ENCODE measurements at places on chromosomes 2 and 18.
A peak's percentile ranks its signal among the peaks of the same experiment; 100 is the strongest.

DNA sequence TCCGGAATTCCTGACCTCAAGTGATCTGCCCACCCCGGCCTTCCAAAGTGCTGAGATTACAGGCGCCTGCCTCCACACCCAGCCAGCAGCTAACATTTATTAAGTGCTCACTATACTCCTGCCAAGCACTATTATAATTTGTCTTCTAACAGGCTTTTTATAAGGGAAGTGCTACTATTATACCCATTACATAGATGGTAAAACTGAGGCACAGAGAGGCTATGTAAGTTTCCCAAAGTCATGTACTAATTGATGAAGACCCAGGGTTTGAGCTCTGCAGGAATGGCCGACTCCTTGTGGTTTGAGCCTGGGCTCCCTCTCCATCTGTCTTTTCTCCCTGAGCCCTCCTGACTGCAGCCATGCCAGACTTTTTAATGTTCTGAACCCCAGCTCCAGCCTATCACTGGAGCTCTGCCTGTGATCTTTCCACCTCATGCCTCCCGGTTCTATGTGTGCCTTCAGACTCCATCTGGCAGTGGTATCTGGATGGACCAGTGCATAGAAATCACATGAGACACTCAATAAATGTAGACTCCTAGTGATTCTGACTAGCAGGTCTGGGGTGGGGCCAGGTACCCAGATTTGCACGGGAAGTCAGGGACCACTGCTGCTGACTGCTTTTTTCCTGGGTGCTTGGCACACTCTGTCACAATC lies 197.1 kb downstream of the NEDD4L start:
- H3K36me3 ChIP-seq, result peaks cover 3% of the 10 kb centered on the region
- H3K27me3 ChIP-seq, result no peaks in the 10 kb centered on the region
- H3K4me3 ChIP-seq, result no peak overlapping the region
- DNase-seq, result no peak
- no peaks in the 10 kb centered on the region for H3K4me1 ChIP-seq

DNA sequence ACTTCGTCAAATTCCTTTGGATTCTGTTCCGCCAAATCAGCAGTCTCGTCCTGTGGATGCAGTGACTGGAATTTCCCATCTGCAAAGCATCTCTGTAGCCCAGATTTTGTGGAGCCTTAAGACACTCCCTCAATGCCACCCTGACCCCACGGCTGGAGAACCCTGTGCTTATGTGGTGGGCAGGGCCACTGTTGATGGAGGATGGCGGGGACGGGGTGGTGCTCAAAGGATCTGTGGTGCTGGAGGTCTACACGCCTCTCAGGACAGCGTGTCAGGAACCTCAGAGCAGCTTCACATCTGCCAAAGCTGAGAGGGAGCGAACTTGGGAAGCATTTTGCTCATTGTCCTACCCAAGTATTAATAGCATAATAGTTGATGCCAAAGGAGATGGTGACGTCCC lies 200.1 kb downstream of the MGAT5 start:
- peak overlapping the region; percentile 47 for H3K27ac ChIP-seq
- DNase-seq, result no peak
- peaks cover 12% of the 10 kb centered on the region for H3K36me3 ChIP-seq
- H3K27me3 ChIP-seq, result no peaks in the 10 kb centered on the region

- H3K27me3 ChIP-seq, result no peaks in the 10 kb centered on the region
- no peak overlapping the region for H3K27ac ChIP-seq
- H3K4me1 ChIP-seq, result peaks cover 27% of the 10 kb centered on the region
- H3K4me3 ChIP-seq, result no peak overlapping the region
Measured at GRCh38 chr18:74609535-74609934, 11.9 kb downstream of the ZNF407 start.

GRCh38 chr2:9596621-9597311 lies 34.0 kb downstream of the YWHAQ start:
- no peaks in the 10 kb centered on the region for H3K27me3 ChIP-seq
- H3K4me3 ChIP-seq, result peak overlapping the region; percentile 68
- H3K36me3 ChIP-seq, result peaks cover 33% of the 10 kb centered on the region
- DNase-seq, result no peak
- peaks cover 29% of the 10 kb centered on the region for H3K4me1 ChIP-seq

- H3K4me3 ChIP-seq, result no peak overlapping the region
- no peaks in the 10 kb centered on the region for H3K27me3 ChIP-seq
- H3K36me3 ChIP-seq, result no peaks in the 10 kb centered on the region
- no peak for DNase-seq
Measured at GRCh38 chr18:58285449-58286130, 241.6 kb downstream of the NEDD4L start.

GRCh38 chr2:110726285-110726684 lies 6.1 kb upstream of the ACOXL start:
- H3K36me3 ChIP-seq, result no peaks in the 10 kb centered on the region
- DNase-seq, result no peak
- H3K27me3 ChIP-seq, result peaks cover 26% of the 10 kb centered on the region
- H3K4me1 ChIP-seq, result peaks cover 7% of the 10 kb centered on the region

DNA sequence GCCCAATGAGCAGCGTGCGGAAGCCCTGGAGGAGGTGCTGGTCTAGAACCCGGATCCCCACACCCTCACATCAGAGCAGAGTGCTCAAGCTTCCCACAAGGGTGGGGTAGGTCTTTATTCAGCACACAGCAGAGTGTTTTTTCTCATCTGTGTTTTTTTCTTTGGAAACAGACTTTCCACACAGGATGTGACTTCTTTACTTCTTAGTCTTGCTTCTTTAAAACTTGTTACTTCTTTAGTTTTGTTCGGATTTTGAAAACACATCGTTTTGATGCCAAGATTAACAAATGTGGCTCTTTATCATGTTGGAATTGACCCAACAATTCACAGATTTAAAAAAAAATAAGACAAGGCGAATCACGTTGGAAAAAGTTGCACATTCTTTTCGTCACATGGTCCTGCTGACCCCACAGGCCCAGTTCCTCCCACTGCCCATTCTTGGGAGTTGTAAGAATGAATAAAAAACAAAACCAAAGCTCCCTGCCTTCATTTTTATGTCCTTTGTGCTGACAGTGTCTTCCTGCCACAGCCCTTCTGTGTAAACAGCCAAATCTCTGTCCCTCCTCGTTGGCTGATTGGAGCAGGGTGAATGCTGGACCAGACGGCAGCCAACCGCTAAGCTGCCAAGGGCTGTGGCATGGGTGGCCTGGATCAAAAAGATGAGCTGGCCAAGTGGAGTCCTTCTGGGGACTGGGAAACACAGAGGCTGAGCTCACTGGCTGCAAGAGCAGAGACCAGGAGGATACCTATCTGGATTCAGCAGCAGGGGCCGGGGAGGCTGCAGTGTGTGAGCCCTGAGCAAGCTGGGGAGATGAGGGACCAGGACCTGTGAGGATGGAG lies 81.6 kb downstream of the TWIST2 start:
- no peaks in the 10 kb centered on the region for H3K36me3 ChIP-seq
- peaks cover 11% of the 10 kb centered on the region for H3K27me3 ChIP-seq
- no peak for DNase-seq
- no peak overlapping the region for H3K27ac ChIP-seq

DNA sequence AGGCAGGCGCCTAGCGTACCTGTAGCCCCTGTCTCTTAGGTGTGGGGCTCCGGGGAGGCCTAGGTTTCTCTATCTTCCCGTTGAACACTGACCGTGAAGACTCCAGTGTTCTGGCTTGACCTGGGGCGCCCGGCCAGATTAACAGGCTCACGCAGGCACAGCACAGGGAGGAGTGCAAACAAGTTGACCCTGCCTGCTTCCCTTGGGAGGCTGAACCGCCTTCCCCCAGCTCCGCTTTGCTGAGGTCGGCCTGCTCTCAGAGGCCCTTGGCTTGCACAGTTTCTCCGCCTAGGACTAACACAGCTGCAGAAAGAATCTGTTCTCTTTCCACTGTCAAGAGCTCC lies 567 bp downstream of the PCYOX1 start:
- no peak overlapping the region for H3K27ac ChIP-seq
- no peak for DNase-seq
- H3K36me3 ChIP-seq, result peaks cover 3% of the 10 kb centered on the region
- peaks cover 16% of the 10 kb centered on the region for H3K4me1 ChIP-seq
- H3K27me3 ChIP-seq, result no peaks in the 10 kb centered on the region

DNA sequence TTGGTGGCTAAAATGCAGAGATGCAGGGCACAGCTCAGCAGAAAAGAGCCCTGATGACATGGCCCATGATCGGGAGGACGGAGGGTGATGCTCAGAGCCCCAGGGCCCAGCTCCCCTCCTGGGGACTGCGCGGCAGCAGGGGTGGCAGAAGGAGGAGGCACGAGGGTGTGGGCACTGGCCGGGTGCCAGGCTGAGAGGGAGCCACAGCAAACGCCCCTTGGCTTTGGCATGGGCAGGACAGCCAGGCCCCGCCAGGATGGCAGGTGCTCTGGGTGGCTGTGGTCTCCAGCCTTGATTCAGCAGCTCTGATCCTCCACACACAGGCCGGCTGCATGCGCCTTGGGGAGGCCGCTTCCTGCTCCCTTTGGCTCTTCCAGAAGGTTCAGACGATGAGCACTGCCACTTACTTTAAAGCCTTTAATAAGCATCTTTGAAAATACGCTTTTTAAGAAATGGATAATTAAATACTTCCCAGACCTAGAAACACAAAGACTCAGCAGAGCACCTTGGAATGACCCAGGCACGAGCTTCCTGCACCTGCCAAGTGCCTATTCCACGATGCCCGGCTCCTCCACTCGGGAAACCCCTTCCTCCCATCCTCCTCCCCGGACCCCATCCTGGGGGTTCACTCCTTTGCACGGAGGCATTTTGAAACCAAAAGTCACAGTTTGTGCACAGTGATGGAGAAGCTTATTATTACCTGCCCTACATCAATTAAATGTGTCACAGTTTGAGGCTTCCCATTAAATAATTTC lies 78.5 kb upstream of the SNTG2 start:
- H3K4me3 ChIP-seq, result no peak overlapping the region
- H3K4me1 ChIP-seq, result no peaks in the 10 kb centered on the region
- peaks cover 7% of the 10 kb centered on the region for H3K27me3 ChIP-seq

GRCh38 chr2:184598002-184598315 lies 370 bp upstream of the ZNF804A start:
- H3K27me3 ChIP-seq, result peaks cover 13% of the 10 kb centered on the region
- peak overlapping the region; percentile 86 for H3K4me3 ChIP-seq
- peaks cover 3% of the 10 kb centered on the region for H3K36me3 ChIP-seq

DNA sequence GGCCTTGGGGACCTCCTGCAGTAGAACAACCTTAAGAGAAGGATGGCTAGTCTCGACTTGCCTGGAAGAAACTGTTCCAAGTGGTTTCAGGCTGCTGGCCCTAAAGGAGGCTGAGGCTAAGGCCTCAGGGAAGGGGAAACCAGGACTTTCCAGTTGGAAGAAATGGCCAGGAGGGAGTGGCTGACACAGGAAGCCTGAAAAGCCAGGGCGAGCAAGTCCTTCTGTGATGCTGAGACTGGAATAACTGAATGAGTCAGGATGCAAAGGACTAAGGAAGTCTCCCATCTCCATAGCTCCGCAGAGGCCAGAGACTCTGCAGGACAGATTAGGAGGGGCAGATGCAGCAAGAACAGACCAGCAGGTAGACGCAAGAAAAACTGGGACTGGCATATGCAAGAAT lies 7.4 kb downstream of the HTRA2 start:
- no peak overlapping the region for H3K4me3 ChIP-seq
- DNase-seq, result no peak
- no peaks in the 10 kb centered on the region for H3K27me3 ChIP-seq
- H3K27ac ChIP-seq, result peak overlapping the region; percentile 99

DNA sequence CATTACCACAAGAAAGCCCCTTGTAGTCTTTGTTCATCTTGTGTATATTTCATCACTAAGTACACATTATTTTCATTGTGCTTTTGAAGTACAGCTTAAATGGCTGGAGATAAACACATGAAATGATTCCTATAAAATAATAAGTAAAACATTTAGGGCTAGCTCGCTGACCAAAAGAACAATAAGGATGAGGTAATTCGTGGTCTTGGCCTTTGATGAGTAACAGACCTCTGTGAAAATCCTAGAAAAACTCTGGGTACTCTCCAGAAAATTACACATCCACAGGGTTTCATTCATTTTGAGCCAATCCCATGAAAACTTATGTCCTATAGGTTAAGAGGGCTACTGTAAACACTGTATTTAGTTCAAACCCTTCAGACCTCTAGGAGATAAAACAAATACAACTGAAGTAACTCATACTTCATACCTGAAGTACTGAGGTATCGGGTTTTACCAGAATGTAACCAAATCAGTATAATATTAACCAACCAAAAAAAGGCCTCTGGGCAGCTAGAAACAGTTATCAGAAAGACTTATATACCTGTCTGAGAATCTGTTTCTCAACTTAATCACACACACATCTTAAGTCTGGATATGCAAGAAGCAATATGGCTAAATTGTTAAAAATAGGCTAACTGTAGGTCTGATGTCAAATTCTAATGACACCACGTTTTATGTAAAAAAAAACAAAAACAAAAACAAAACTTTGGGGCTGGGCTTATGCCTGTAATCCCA lies 31.0 kb downstream of the CFAP36 start:
- DNase-seq, result no peak
- H3K4me1 ChIP-seq, result no peaks in the 10 kb centered on the region
- no peaks in the 10 kb centered on the region for H3K27me3 ChIP-seq
- H3K27ac ChIP-seq, result no peak overlapping the region

DNA sequence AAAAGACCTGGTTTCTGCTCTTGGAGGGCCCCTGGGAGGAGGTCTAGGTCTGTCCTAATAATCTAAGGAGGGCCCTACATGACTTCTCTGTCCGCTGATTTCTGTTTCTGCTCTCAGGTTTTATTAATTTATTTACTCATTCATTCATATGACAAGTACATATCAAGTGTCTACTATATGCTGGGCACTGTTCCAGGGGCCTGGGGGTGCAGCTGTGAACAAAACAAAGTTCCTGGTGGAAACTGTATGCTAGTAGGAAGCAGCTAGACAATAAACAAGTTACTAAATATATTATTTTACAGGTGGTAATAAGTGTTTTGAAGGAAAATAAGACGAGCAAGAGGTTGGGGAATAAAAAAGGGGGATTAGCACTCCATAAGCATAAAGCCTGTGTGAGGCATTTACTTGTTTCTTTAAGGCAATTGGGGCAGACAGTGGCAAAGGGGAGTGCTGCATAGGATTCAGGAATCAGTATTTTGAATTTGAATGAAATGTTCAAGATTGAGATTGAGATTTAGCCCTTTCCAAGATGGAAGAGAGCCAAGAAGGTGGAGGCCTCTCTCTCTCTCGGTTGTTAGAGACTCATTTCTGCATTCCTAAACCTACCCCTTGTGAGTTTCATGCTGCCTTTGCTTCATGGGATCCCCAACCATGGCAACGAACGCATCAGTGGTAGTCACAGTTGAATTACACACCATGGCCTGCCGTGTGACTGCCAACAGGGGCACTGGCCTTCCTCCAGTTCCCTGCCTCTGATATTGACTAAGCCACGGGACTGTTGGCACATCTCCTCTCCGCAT lies 28.3 kb downstream of the DRC1 start:
- DNase-seq, result no peak
- peaks cover 7% of the 10 kb centered on the region for H3K27me3 ChIP-seq
- no peak overlapping the region for H3K27ac ChIP-seq

Data from memory B cell (primary cell).